ENCODE measurements at places on chromosomes 1 and 21. TPM values are rescaled to one million over a fixed set of nuclear protein-coding genes. Genes with fewer than 3 reads are reported as not detected.

TADA1 gene
- 21.6 TPM for total RNA-seq

PTPN22 gene
- total RNA-seq, result not detected

LHX8 gene
- total RNA-seq, result 0.08 TPM

LCE2A gene
- 2.5 TPM for total RNA-seq

HHIPL2 gene
- not detected for total RNA-seq

OR2L5 gene
- total RNA-seq, result not detected

AIM2 gene
- 3.1 TPM for total RNA-seq

ICOSLG gene
- 0.05 TPM for total RNA-seq

KIF14 gene
- 10.2 TPM for total RNA-seq

FCGR3A gene
- not detected for total RNA-seq

C8B gene
- total RNA-seq, result not detected

GCSAML gene
- 0.32 TPM for total RNA-seq

DTL gene
- 36.5 TPM for total RNA-seq

MIER1 gene
- total RNA-seq, result 16.3 TPM

DFFA gene
- 43.1 TPM for total RNA-seq

INKA2 gene
- total RNA-seq, result not detected

CRP gene
- total RNA-seq, result not detected

ITLN1 gene
- not detected for total RNA-seq

B3GALT5 gene
- not detected for total RNA-seq

PFDN2 gene
- 84.1 TPM for total RNA-seq

BARHL2 gene
- total RNA-seq, result 0.11 TPM

CHIT1 gene
- not detected for total RNA-seq

HTR6 gene
- 0.16 TPM for total RNA-seq

COL16A1 gene
- total RNA-seq, result 6.7 TPM

AGT gene
- total RNA-seq, result not detected

FAM72B gene
- total RNA-seq, result 9.5 TPM

CYP2J2 gene
- 0.98 TPM for total RNA-seq

GABRD gene
- total RNA-seq, result 0.16 TPM

MAP3K21 gene
- total RNA-seq, result 2.3 TPM

CFHR3 gene
- total RNA-seq, result not detected

USH2A gene
- total RNA-seq, result 0.79 TPM

SLAMF7 gene
- total RNA-seq, result 7.9 TPM

CFAP57 gene
- total RNA-seq, result not detected

FCMR gene
- 1.7 TPM for total RNA-seq

HMGN2 gene
- total RNA-seq, result 288 TPM

AK2 gene
- 348 TPM for total RNA-seq

LORICRIN gene
- total RNA-seq, result not detected

TCHH gene
- total RNA-seq, result 0.27 TPM

UBASH3A gene
- total RNA-seq, result not detected

PITHD1 gene
- 36.1 TPM for total RNA-seq

MGST3 gene
- total RNA-seq, result 162 TPM

GUCA2B gene
- not detected for total RNA-seq

LAMB3 gene
- 2.0 TPM for total RNA-seq

KRTAP13-2 gene
- total RNA-seq, result not detected

CTSS gene
- 2.5 TPM for total RNA-seq

OR10J1 gene
- not detected for total RNA-seq

UBE2U gene
- not detected for total RNA-seq

HLX gene
- 5.3 TPM for total RNA-seq
